Central memory CD8-positive, alpha-beta T cell (primary cell): ENCODE measurements at places on chromosomes 1 and 21.

GRCh38 chr1:43933386-43934100 lies at the start of gene ARTN:
Gene ARTN (plus strand): TSS chr1:43933801. CDS start chr1:43935657, 1,856 bp downstream.
- no peak for DNase-seq

DNA sequence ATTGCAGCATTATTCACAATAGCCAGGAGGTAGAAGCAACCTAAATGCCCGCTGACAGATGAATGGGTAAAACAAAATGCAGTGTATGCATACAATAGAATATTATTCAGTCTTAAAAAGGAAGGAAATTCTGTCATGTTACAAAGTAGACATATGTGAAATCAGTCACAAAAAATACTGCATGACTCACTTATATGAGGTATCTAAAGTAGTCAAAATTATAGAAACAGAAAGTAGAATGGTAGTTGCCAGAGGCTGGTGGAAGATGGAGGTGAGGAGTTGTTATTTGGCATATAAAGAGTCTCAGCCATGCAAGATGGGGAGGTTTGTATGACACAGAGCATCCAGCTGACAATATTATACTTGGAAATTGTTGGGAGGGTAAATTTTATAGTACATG lies 43.0 kb upstream of the EGLN1 start:
- no peak for DNase-seq

GRCh38 chr1:213820362-213821149 lies 167.2 kb upstream of the PROX1 start:
- no peak for DNase-seq

- no peak for DNase-seq
Observed at GRCh38 chr1:20366463-20367115, 75.9 kb downstream of the VWA5B1 start.

GRCh38 chr1:112251766-112252506 lies 144.1 kb upstream of the CTTNBP2NL start:
- DNase-seq, result no peak

DNA sequence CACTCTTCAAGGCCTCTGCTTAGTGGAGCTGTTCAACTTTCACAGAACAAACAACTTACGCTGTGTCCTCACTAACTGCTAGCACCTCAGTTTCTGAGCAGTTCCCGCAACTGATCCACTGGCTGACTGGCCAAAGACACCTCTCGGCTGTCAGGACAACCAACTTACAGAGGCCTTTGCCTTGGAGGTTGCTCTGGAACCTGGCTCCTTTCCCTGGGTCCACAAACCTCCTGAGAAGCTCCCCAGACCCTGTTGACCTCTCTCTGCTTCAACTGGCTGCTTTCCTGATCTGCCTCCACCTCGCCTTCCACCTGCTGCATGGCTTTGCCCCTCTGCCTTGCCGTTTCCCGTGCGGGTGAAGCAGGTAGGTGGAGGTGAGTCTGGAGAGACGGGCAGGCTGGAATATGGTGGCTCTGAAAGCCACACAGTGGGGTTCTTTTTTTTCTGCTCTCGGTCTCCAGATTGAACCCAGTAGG lies 13.0 kb downstream of the BTBD19 start:
- DNase-seq, result no peak

GRCh38 chr1:167683641-167684502 lies 37.9 kb upstream of the MPZL1 start:
- DNase-seq, result no peak

DNA sequence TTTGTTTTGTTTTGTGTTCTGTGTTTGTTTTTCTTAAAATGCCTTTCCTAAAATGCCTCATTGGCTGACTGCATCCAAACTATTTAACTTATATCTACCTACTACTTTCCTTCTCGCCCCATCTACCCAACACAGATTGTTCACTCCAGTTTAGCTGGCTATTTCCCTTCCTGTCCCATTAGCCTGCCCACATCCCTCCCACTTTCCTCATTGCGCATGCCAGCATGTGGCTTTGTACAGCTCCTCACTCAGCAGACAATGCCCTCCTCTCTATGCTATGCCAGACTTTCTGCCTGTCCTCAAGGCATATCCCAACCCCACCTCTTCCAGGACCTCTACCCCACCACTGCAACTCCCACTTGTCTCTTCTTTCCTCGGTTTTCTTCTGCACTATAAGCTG lies 94.7 kb upstream of the C1orf21 start:
- DNase-seq, result no peak

DNA sequence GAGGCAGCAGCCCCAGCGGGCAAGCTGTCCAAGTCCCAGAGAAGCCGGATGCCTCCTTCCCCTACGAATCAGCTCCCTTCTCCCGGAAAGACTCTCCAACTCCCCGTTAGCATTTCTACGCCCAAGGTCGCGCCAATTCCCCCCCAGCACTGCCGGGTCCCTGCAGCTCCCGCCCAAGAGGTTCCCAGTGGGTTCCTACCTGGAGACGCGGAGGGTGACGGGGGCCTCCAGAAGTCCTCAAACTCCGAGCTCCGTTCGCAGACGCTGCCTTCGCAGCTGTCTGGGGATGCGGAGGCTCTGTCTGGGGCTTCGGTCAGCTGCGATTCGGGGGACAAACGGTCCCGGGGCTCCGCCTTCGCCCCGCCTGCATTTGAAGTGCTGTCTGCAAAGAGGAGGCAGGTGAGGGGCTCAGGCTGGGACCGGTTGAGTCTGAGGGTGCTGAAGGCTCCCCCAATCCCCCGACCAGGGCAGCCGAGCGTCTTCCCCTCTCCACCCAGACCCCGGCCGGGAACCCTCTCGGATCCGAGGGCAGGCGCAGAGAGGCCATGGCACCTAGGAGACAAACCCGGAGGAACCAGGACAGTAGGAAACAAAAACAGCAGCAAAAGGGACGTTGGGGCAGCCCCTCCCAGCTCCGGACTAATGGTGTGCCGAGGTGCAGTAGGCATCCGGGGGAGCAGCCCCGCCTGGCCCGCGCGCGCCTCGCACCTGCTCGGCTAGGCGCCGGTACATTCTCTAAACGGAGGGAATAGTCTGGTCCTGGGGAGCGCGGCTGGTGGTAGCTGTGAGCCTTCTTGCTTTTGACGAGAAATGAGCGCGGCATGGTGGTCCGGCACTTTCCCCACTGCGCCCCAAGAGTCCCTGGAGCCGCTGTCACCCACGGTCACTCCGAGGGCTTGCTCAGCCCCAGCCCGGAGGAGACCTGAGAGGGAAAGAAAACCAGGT lies 3.8 kb downstream of the GFI1 start:
- DNase-seq, result no peak

DNA sequence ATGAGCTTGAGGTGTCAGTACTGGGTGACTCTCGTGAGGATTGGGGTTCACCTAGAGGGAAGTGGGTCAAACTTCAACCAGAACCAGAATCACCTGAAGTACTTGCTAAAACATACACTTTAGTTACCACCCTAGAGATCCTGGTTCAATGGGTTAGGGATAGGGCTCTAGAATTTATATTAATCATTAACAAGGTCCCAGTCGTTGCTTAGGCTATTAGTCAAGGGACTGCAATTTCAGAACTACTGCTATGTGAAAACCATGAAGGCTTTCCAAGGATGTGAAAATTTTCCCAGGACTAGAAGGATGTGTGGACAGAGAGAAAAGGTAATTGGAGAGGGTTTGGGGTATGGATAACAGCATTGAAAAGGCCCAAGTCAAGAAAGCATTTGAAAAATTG lies 162.6 kb downstream of the GRIK1 start:
- DNase-seq, result no peak

- DNase-seq, result no peak
Observed at GRCh38 chr1:164635803-164636731, 77.1 kb downstream of the PBX1 start.

GRCh38 chr21:35996217-35996616 lies 64.1 kb downstream of the SETD4 start:
- no peak for DNase-seq

GRCh38 chr1:89682611-89683010 lies 49.7 kb downstream of the LRRC8C start:
- DNase-seq, result no peak

GRCh38 chr1:176626572-176627061 lies 163.6 kb downstream of the PAPPA2 start:
- DNase-seq, result no peak

DNA sequence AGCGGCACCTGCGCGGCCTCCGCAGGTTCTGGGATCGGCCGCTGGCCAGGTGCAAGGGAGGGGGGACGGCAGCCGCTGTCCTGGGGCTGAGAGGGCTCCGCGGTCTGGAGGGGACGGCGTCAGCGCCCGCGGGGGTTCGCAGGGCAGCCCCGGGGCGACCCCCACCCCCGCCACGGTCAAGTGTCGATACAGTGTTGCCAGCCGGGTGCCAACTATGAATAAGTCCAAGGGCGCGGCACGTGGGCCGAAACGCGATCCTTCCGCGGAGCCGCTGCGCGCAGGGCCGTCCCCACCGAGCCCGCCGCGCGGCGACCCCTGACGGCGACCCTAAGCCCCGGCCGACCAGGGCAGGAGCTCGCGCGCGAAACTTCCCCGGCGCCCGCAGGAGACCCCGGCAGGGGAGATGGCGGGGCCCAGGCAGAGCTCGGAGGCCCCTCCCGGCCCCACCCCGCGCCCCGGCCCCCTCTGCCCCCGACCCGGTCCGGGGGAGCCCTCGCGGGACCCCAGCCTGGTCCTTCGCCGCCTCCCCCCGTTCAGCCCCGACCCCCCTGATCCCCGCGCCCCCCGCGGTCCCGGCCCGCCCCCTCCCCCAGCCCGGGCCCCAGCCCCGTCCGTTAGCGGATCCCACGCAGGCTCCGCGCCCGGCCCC lies 586 bp upstream of the AGPAT3 start:
- DNase-seq, result no peak

DNA sequence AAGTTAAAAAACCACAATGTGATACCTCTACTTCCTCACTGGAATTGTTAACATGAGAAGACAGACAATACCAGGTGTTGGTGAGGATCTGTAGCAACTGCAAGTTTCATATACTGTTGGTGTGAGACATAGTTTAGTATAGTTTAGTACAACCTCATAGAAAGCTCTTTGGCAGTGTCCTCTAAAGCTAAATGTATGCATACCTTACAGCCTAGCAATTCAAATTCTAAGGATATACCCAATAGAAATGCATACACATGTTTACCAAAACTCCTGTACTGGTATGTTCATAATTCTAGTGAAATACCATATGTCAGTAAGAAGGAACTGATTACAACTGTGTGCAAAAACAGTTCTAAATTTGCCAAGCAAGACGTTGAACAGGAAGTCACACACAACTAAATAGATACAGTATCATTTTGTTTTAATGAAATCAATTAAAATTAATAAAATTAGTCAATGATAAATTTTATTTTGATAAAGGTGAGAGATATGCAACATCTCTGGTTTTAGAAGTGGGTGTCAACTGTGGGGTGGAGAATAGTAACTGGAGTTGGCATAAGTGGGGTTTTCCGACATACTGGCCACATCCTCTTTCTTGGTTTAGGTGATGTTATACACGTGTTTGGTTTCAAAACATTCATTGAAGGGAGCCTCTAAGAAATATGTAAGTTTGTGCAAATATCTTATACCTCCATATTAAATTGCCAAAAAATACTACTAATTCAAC lies 450.7 kb downstream of the PTPRC start:
- DNase-seq, result peak; percentile 40

GRCh38 chr1:172613294-172613693 lies 45.6 kb upstream of the FASLG start:
- DNase-seq, result no peak

GRCh38 chr1:116910379-116911187 lies 867 bp downstream of the PTGFRN start:
- DNase-seq, result no peak

- DNase-seq, result no peak
Observed at GRCh38 chr1:230821346-230821745, 47.0 kb downstream of the C1orf198 start.

DNA sequence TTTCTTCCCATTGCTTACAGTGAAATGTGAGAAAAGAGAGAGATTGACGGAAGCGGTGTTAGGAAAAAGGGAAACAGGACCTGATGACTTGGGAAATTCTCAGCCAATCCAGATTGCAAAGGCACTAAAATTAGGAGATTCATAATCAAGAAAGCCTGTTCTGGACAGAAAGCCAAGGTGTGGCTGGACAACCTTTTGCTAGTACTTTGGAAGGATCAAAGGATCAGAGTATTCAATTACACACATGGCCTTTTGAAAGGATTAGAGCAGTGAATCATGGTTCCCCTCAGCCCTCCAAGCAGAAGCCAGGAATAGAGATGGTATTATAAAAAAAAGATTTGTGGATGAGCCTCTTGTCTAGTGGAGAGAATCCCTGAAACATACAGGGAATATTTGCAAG lies 669.8 kb upstream of the ADAMTS5 start:
- no peak for DNase-seq

DNA sequence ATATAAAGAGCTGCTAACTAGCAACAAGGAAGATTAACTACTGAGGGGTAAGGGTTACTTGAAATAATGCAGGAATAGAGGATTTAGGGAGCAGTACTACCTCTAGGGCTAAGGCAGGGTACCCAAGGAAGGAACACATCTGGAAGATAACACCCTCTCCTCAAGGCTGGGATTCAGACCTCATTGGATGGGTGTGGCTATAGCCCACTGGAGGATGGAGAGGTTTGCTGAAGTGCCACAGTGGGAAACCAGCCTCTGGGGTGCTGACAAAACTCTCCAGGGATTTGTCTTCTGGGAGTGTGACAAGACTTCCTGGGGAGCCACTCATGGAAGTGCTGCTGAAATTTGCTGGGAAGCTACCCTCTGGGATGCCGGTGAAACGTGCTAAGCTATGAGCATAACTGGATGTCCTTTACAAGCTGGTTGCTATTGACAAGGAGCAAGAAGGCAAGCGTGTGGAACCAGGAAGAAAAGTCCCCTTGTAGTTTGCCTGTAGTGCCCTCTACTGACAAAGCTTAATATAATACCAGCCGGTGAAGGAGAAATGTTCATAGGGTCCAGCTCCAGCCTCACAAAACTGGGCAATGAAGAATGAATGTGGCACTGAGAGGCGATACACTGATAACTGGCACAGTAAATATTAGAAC lies 122.8 kb upstream of the USP24 start:
- no peak for DNase-seq

DNA sequence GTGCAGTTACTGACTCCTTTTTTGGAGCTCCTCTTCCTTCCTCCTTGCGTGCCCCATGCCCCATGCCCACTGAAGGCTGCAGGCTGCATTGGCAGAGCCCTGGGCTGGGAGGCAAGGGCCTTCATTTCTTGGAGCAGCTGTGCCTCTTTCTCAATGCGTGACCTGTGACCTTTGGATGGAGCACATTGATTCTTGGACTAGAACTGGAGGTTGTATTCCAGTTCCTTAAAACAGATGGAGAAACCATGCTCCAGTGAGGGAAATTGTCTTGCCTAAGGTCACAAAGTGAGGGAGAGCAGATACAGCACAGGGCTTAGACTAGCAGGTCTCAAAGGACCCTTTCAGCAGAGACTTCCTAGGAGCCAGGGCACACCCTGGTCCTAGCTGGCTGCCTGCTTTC lies 9.0 kb downstream of the TMEM269 start:
- no peak for DNase-seq
